ENCODE measurements at places on chromosomes 5 and 9.

DNA sequence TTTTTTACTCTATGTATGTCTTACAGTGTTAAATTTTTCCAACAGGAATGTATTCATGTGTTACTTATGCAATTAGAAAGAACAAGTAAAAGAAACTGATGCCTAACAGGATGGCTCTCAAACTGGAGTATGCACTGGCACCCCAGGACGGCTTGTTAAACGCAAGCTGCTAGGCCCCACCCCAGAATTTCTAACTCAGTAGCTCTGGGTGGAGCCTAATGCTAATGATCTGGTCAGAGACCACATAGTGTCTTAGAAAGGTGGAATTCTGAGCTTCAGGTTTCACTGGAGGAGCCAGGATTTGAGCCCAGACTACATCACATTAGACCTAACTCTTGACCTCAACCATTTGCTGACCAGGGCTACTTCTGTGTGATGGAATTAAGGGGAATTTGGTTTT, 34.4 kb downstream of the SHC3 start:
- no peak for DNase-seq

DNA sequence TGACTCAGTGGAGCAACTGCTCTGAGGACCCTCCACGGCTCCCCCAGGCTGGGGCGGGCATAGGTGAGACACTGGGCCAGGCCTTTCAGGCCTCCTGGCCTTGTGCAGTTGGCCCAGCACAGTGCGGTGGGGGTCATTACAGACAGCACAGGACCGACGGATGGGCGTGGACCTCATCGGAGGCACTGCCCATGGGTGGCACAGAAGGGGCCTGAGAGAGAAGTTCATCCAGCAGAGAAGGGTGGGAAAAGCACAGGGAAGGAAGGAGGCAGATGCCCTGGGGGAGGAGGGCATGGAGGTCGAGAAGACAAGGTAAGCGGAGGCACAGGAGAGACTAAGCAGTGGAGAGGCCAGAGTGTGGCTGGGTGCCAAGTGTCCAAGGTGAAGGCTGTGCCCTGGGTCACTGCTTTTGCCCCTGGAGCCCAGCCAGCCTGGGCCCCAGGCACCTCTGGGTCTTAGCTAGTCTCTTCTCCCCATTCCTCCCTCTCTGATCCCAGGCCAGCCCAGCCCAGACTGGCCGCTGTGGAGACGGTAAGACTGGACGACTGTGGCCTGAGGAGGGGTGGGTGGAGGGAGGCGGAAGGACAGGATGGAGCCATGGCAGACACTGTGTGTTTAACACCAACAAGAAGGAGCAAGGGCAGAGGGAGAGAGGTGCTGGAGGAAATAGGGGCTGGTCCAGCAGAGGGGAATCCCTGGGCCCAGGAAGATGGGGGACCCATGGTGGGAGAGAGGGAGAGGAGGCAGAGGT, 5.7 kb downstream of the IL3 start:
- no peak for DNase-seq

DNA sequence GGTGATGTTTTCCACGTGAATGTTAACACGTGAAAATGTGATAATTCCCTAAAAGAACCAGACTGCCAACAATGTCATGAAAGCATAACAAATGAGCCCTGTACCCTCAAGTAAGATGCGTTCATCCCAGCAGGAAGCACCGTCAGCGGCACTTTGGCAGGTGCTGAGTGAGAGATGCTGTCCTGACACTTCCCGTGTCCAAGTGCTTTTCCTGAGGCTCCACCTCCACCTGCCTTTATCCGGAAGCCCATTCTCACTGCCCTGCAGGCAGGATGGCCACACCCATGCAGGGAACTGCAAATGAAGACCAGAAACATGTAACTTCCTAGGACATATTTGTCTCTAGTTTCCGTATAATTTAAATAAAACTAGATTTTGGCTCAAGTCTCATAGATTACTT, 238.0 kb upstream of the IRX2 start:
- DNase-seq, result no peak

DNA sequence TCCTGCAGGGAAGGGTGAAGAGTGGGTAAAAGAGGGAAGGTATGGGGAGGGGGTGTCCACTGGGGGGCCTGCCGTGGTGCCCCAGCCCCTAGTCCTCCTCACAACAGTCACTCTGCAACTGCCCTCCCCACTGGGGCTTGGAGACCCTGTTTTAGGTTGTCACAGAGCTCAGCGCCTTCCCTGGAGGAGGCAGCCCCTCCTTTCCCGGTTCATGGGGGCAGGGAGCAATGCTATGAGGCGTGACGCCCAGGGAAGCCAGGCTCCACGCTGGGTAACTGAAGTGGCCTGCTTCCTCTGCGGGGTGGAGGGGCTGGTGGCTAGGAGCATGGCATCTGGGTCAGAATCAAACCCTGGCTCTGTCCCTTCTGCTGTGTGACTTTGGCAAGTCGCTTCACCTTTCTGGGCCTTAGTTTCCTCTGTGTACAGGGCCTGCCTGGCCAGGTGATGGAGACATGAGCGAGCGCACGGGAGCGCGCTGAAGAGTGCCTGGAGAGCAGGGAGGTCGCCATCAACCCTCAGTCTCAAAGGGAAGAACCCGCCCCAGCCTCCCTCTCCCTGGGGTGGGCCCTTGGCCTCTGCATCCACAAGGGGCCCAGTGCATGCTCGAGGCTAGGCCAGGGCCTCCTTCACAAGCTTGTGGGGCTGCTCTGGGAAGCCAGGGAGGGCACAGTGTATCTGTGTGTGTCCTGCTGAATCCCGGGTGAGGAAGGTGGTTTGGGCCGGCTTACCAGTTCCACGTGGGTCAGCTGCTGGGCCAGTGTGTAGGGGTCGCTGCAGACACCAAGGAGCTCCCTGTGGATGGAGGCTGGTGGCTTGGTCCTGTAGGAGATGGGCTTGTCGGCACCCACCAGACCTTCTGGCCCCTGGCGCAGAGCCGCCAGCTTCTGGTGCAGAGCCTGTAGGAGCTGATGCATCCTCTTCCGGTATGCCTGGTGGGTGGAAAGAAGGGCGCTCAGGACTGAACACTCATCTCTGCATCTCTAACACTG, 56.4 kb upstream of the RNF130 start:
- DNase-seq, result no peak

GRCh38 chr5:76544268-76544926, 78.8 kb downstream of the F2RL2 start:
- no peak for DNase-seq

- no peak for DNase-seq
These were observed 395.1 kb upstream of the RPS23 start for GRCh38 chr5:82673057-82673809.

DNA sequence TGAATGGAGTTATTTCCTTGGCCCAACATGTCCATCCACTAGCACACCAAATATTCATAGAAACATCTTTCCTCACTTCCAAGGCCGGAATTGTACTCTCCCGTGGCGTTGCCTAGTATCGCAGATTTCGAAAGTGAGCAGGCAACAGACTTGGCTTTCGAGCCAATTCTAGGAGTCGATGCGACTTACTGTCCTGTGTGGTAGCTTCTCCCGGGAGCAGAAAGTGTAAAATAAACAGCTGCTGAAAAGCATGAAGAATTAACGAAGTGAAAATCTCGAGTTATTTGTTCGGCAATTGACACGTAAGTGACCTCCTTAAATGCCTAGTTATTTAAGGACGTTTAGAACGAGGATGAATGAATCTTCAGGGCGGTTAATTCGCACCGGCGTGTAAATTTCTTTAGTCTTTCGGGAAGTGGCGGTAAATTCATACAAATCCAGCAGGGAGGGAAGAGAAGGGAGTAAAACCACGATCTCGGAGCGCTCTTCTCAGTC, 449 bp upstream of the PCSK5 start:
- DNase-seq, result no peak

GRCh38 chr5:36722900-36723299, 116.5 kb downstream of the SLC1A3 start:
- DNase-seq, result no peak

- DNase-seq, result no peak
These were observed 1216.3 kb upstream of the ACO1 start for GRCh38 chr9:31168161-31168560.

GRCh38 chr5:172754596-172755356, 16.2 kb downstream of the DUSP1 start:
- DNase-seq, result no peak

DNA sequence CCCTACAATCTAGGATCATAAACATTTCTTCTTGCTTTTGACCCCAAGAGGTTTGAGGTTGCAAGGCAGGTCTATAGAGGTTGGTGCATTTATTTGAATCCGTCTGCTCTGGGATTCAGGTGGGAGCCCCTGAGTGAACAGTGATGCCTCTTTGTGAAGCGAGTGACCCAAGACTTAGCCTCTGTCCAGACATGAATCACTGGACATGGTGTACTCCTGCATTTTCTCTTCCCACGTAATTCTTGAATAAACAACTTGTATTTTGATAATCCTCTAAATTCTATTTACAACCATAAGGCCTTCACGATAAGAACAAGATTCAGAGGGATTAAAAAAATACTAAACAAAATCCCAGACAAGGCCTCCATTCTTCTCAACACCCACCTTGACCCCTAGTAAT, 67.5 kb upstream of the PLPP6 start:
- no peak for DNase-seq

DNA sequence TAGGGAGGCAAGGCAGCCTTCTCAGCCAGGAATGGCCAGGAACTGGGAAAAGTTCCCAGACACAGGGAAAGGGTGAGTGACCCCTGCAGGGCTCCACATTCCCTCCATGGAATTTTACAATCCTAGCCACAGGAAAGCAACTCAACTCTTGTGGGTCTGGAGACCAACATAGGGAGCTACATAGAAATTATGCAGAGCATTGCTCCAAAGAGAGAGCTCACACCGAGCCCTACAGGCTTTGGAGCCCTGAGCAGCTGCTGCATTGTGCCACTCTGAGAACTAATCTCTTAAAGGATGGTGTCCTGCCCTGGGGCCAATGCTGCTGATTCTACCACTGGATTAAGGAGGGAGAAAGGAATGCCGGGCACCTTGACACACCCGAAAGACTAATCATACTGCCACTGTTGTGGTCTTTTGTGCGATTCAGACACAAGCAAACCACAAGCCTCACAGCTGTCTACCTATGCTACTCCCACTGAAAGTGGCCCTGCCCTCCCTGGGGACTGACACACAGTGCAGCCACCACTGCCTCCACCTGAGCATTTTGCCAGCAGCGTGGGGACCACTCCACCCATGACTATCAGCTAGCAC, 1089.8 kb upstream of the NUDT12 start:
- DNase-seq, result no peak

DNA sequence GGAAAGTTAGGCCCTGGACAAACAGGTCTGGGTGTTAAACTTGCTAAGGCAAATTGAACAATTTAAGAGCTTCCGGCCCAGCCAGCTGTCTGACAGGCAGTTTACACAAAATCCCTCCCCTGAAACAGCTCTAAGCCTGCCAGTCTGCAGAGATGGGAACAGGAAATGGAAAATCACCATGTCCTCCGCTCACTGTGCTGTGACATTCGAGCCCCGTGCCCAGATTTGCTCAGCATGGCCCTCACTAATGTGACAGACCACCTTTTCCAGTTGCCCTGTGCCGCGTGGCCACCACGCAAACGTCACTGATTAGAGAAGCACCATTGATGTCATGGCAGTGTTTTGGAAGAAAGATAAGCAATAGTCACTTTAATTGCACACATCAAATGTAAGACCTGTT, 41.0 kb downstream of the CCNJL start:
- no peak for DNase-seq
